ENCODE measurements at places on chromosomes 5 and 9. TPM values are rescaled to one million over a fixed set of nuclear protein-coding genes. Genes with fewer than 3 reads are reported as not detected.

Gene SEMA6A
- total RNA-seq, result 0.21 TPM

Gene PNPLA7
- total RNA-seq, result 2.3 TPM

Gene OMD
- total RNA-seq, result not detected

Gene RFX3
- 11.9 TPM for total RNA-seq

Gene PTGDS
- 10.8 TPM for total RNA-seq

Gene SLC22A4
- 2.2 TPM for total RNA-seq

Gene ORM2
- not detected for total RNA-seq

Gene MACROH2A1
- total RNA-seq, result 337 TPM

Gene FOXD1
- 0.10 TPM for total RNA-seq

Gene FRRS1L
- under 0.01 TPM for total RNA-seq

Gene SPINK13
- total RNA-seq, result not detected

Gene SPOCK1
- 0.42 TPM for total RNA-seq

Gene SPINK14
- total RNA-seq, result not detected

Gene PCDHGA10
- 0.52 TPM for total RNA-seq

Gene CDX1
- not detected for total RNA-seq

Gene WNT8A
- not detected for total RNA-seq

Gene RPS23
- total RNA-seq, result 5,529 TPM

Gene SH3TC2
- total RNA-seq, result 3.7 TPM

Gene CCDC112
- total RNA-seq, result 4.9 TPM

Gene HTR4
- not detected for total RNA-seq

Gene SNX18
- 83.6 TPM for total RNA-seq

Gene MAMDC4
- 0.52 TPM for total RNA-seq

Gene BAAT
- total RNA-seq, result 0.10 TPM

Gene OGN
- total RNA-seq, result 0.21 TPM

Gene ANKRD18B
- 1.2 TPM for total RNA-seq

Gene RASGRF2
- total RNA-seq, result 14.7 TPM

Gene SLC6A19
- not detected for total RNA-seq

Gene N4BP3
- total RNA-seq, result 5.1 TPM

Gene ANKH
- 35.7 TPM for total RNA-seq

Gene TRPM6
- 0.31 TPM for total RNA-seq

Gene CCL19
- total RNA-seq, result not detected

Gene SIT1
- total RNA-seq, result 9.6 TPM

Gene IL4
- total RNA-seq, result not detected

Gene FOXD4L3
- not detected for total RNA-seq

Gene ZNF883
- 0.84 TPM for total RNA-seq

Gene PCDHGC3
- 0.42 TPM for total RNA-seq

Gene CDH9
- 0.10 TPM for total RNA-seq

Gene PLPP7
- 0.52 TPM for total RNA-seq

Gene PTPRD
- total RNA-seq, result 0.52 TPM

Gene MSH3
- total RNA-seq, result 15.8 TPM

Gene PCDHGA2
- total RNA-seq, result not detected

Gene GADD45G
- 1.8 TPM for total RNA-seq

Gene BARHL1
- total RNA-seq, result not detected

Gene ACOT12
- total RNA-seq, result 0.31 TPM

Gene ANXA2R
- total RNA-seq, result 31.4 TPM

Gene REEP5
- 13.1 TPM for total RNA-seq

Gene UNC13B
- total RNA-seq, result 0.31 TPM

Gene TAF11L5
- total RNA-seq, result not detected

Gene SLC4A9
- 0.10 TPM for total RNA-seq
